ENCODE measurements at places on chromosomes 5 and 9.

- no peak for DNase-seq
Observed at GRCh38 chr9:110110154-110110553, 97.8 kb downstream of the C9orf152 start.

DNA sequence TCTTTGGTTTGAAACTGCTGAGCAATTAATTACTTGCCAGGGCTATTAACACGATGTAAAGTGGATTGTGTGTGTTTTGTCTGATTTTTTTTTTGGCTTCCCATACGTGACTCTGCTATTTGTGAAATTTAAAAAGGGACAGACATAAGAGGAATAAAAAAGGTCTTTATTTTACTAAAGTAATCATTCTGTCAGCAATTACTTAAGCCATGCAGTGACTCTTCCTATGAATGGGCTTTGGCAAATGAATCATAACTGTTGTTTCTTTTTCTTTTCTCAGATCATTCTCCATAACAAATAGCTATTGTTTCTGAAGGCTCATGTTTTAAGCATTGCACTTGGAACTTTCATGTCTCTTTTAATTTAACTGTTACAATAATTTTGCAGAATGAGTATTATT is 461.3 kb upstream of the RORB start:
- DNase-seq = no peak

DNA sequence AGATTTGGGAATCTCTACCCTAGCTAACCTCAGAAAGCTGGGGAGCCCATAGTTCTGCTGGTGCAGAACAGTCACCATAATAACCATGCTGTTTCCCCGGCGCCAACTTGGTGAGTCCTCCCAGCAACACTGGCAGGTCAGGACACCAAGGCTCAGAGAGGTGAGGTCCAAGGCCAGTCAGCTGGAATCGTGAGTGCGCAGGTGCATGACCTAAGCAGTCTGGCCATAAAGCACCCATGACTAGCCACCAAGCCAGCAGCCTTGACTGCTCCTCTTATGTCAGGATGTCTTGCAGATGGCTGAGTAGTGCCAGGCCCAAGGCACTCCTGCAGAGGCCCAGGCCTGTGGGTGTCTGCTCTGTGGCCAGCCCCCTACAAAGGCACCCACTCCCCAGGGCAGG is 2.6 kb downstream of the RNF44 start:
- no peak for DNase-seq

GRCh38 chr9:85949586-85950335 is 8.8 kb downstream of the NAA35 start:
- DNase-seq = no peak

GRCh38 chr5:172115541-172115982 is 72.5 kb downstream of the STK10 start:
- DNase-seq = no peak

All from HS-27A (cell line).